Activated CD4-positive, alpha-beta T cell treated with anti-CD3 and anti-CD28 coated beads for 1 hour (primary cell): ENCODE measurements at places on chromosomes 7 and 10.

DNA sequence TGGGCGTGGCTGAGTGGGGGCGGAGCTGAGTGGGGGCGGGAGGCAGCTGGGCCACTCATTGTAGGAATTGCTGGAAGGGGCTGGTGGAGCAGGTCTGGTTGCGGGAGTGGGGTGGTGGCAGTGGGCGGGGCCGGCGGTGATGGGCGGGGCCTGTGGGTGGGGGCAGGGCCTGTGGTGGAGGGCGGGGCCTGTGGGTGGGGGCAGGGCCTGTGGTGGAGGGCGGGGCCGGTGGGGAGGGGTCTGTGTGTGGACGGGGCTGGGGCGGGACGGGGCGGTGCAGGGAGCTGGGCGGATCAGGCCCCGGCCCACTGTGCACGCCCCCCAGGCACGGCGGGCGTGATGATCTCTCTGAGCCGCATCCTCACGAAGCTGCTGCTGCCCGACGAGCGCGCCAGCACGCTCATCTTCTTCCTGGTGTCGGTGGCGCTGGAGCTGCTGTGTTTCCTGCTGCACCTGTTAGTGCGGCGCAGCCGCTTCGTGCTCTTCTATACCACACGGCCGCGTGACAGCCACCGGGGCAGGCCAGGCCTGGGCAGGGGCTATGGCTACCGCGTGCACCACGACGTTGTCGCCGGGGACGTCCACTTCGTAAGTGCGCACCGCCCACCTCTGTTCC is 14.0 kb downstream of the SLC29A4 start:
- peak; percentile 55 for DNase-seq

GRCh38 chr7:3739983-3740382 is 438.9 kb downstream of the SDK1 start:
- no peak for DNase-seq

GRCh38 chr10:60246382-60246781 is 143.3 kb downstream of the ANK3 start:
- no peak for DNase-seq

- DNase-seq, result peak; percentile 33
These were observed 103.9 kb downstream of the CUBN start for GRCh38 chr10:17025444-17026295.

- DNase-seq, result no peak
These were observed 127.5 kb downstream of the ABCA13 start for GRCh38 chr7:48298779-48299178.

- no peak for DNase-seq
These were observed 53.9 kb downstream of the BTAF1 start for GRCh38 chr10:91977491-91977890.

DNA sequence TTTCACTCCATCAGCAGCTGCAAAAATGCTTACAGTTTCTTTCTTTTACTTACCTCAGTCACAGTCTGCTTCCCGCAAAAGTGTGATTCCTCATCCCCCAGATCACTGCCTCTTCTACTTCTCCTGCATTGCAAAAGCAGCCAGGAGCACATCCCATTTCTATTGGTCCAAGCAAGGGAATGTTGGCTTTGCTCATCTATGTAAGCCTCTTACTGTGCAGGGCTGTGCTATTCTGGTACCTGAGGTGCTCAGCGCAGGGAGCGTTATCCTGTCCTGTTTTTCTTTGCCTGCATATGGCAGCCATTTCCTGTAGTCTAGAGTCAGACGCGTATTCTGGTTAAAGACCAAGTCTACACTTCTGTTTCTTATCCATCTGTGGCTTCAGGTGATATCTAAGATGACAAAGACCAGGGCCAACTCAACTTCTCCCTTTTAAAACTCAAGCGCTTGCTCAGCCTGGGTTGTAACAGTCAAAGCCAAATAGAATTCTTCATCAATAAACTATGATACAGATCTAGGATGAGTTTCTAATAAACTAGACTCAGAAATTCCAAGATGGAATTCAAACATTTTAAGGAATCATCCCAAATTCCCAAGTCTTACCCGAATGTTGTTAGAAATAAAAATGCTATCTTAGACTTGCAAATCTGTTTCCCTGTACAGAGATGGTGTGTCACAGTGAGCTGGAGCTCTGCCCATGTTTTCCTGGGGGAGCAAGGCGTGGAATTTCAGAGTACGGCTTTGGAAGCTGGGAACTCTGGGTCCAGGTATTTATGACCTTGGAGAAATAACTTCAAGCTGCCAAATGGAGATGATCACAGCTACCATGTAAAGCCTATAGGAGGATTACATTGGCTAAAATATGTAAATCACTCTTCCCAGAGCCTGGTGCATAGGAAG is 6.1 kb upstream of the RBM17 start:
- DNase-seq, result no peak

DNA sequence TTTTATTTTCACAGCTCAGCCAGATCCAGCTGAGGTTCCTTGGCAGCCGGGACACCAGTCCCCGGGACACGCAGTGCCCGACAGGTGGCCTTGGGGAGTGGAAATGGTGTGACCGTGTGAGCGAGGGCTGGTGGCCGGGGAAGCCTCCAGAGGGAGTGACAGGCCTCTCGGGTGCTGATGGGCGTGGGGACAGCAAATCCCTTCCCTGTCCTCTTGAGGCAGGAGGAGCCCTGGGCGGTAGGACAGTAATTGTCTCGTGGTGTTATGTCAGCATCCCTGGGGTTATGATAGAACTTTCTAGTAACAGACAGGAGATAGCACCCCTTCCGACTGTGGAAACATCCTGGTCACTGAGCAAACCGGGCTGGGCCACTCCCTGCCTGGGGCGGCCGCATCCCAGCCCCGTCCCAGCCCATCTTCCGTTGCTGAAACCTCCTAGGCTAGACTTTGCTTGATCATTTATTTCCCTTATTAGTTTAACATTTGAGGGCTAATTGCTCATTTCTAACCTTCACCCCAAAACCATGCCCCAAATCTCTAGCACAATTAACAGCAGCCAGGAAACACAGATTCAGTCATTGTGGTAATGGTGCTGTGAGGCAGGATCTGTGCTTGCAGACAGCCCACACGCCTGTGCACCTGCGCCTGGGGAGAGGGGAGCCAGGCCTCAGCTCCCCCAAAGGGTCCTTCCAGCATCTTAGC is 63.3 kb downstream of the ELFN1 start:
- no peak for DNase-seq

GRCh38 chr10:115932099-115932498 is 340.9 kb downstream of the GFRA1 start:
- DNase-seq, result no peak

DNA sequence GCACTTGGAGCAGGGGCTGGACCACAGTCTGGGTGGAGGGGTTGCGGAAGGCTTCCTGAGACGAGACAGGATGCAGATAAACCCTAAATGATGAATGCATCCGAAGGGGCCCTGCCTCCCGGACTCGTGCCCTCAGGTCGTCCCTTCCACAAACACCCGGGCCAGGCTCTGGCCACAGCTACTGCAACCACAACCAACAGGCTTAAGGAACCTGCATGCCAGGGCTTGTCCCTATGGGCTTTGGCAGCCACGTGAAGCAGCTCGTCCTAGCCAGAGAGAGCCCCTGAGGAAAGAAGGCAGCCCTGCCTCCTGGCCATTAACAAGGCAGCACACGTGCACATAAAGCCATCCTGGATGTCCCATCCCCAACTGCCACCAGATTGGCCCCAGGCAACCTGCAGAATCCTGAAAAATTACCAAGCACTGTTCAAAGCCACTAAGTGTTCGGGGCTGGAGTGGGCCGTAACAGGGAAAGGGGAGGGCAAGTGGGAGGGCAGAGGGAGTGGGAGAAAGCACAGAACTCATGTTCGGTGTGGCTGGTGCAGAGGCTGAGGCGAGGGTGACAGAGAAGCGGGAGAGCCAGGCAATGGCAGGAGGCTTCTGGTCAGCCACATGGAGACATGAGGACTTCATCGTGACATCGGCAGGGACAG is 62.7 kb downstream of the MAD1L1 start:
- no peak for DNase-seq

- DNase-seq, result no peak
These were observed 49.8 kb downstream of the PLCE1 start for GRCh38 chr10:94043431-94043990.

GRCh38 chr10:91048380-91048779 is 127.5 kb upstream of the ANKRD1 start:
- DNase-seq, result no peak

- DNase-seq, result no peak
These were observed 74.3 kb downstream of the SAMD9 start for GRCh38 chr7:93043385-93043985.

- DNase-seq, result no peak
These were observed 4.3 kb downstream of the LIPN start for GRCh38 chr10:88764110-88764509.

DNA sequence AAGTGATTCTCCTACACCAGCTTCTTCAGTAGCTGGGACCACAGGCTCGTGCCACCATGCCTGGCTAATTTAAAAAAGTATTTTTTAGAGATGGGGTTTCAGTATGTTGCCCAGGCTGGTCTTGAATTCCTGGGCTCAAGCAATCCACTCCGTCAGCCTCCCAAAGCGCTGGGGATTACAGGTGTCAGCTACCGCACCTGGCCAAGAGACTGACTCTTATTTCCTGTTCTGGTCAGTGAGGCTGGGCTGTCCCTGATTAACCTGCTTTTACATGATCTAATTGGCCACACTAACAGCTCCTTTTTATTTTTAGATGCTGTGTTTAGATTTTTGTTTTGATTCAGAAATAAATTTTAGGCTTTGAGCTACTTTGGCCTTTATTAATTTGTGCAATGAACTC is 203.9 kb downstream of the NXPH1 start:
- DNase-seq, result no peak

DNA sequence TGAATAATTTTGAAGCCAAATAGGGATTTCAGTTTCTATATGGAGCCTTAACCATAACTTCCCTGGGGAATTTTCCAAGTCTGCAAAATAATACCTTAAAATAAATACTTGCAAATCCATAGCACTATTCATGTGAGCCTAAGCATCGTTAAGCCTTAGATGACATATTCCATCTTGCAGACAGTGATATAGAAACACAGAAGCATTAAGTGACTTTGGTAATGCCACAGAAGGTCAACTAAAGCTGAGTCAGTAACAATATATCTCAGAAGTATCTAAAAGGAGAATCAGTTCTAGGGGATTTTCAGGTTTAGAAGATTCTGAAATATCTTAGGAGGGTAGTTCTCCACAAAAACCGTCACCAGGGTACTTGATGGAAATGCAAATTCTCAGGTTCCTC is 163.4 kb upstream of the COL1A2 start:
- DNase-seq, result no peak

GRCh38 chr10:75755528-75755927 is 324.1 kb downstream of the LRMDA start:
- no peak for DNase-seq

GRCh38 chr10:4215963-4216575 is 431.1 kb upstream of the KLF6 start:
- DNase-seq, result no peak

GRCh38 chr7:42217053-42217452 is 20.0 kb downstream of the GLI3 start:
- no peak for DNase-seq

DNA sequence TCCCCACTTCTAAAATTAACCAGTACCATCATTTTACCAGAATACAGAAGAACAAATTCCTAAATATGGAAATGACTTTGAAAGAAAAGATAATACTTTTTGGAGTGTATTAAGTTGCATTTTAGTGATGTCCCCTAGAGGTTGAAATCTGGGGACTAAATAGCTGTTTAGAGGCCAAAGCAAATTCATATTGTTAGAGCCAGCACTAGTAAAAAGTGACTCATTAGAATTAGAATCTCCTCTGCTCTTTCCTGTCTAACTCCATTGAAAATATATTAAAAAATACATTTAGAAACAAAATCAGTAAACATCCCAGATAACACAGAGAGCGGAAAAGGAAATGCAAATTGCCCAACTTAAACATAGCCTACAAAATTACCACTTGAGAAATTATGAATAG is 1189.6 kb upstream of the C7orf33 start:
- DNase-seq, result no peak
